Kidney glomerular epithelial cell (primary cell): ENCODE measurements at places on chromosomes 12 and 14.

- DNase-seq = peak; percentile 81
Observed at GRCh38 chr14:60565211-60565610, 56.3 kb downstream of the SIX6 start.

GRCh38 chr14:24317141-24317928, 6.0 kb downstream of the LTB4R start:
- DNase-seq = no peak

- DNase-seq = no peak
Observed at GRCh38 chr14:98170575-98170974, 1101.4 kb downstream of the BCL11B start.

GRCh38 chr12:45742590-45742989, 13.1 kb downstream of the ARID2 start:
- DNase-seq = no peak

- DNase-seq = no peak
Observed at GRCh38 chr12:5197656-5198055, 154.0 kb downstream of the KCNA5 start.
